ENCODE measurements at places on chromosomes 5 and 9.

GRCh38 chr9:127167560-127168326 is 45.3 kb upstream of the ANGPTL2 start:
- no peak for DNase-seq

GRCh38 chr9:134500931-134501760 is 140.5 kb upstream of the COL5A1 start:
- DNase-seq: no peak

GRCh38 chr5:144139586-144139985 is 30.9 kb downstream of the YIPF5 start:
- no peak for DNase-seq

DNA sequence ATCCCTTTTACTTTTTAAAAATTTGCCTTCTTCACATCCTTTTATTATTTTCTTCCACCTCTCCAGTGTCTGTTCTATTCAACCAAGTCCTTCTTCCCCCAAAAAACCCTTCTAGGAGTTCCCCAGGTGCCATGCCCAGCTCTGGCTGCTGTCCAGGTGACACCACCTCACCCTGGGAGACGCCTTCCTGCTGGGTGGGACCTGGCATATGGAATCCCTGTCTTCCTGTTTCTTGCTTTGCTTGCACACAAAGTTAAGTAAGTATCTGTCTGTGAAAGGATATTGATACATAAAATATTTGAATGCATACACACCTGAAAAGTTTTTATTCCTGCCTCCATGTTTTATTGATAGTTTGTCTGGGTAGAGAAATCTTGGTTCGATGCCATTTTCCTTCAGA is 23.1 kb upstream of the MED10 start:
- no peak for DNase-seq

DNA sequence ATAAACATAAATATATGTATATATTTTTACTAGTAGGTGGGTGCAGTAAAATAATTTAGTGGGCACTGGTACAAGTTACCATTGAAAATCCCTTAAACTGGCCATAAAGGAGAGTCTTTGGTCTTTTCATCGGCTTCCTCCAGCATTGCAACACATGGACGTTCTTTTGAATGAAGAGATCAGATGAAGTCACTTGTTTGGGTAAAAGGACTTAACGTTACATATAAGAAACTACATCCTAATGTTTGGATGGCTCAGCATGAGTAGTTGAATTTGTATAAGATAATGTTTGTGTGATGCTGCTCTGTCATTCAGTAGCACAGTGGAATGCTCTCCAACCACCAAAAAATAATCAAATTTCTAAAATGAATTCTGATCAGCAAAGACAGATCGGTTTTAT is 31.6 kb downstream of the AFAP1L1 start:
- DNase-seq: no peak

GRCh38 chr5:138662599-138662998 is 87.4 kb upstream of the HSPA9 start:
- no peak for DNase-seq

DNA sequence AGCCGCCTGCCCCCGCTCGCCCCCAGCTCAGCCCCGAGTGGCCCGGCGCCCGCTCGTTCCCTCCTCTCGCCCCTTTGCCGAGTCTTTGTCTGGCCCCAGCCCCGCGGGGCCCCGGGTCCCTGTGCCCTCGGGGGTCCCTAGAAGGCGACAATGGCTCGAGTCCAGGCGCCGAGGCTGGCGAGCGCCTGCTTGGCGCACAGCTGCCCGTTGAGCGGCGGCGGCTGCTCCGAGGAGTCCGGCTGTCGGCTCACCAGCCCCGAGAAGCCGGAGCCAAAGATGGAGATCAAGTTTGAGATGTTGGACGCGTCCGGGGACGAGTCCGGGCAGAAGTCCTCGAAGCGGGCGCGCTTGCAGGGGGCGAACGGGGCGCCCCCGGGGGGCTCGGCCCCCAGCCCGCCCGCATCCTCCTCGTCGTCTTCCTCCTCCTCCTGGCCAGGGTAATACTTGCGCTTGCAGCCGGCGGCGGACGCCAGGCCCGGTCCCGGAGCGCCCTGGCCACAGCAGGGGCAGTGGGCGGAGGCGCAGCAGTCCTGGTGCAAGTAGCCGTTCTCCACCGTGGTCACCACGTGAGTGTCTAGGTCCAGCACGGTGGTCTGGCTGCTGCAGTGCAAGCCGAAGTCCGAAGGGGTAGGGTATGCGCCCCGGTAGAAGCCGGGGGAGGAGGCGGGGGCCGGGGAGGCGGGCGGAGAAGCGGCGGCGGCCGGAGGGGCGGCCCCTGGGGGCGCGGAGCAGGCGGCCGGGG is 1.2 kb downstream of the IER5L start:
- no peak for DNase-seq
